Body of pancreas (tissue), 4 donors: ENCODE measurements at places on chromosomes 5 and 9. TPM values are rescaled to one million over a fixed set of nuclear protein-coding genes. Genes with fewer than 3 reads are reported as not detected.

DNA sequence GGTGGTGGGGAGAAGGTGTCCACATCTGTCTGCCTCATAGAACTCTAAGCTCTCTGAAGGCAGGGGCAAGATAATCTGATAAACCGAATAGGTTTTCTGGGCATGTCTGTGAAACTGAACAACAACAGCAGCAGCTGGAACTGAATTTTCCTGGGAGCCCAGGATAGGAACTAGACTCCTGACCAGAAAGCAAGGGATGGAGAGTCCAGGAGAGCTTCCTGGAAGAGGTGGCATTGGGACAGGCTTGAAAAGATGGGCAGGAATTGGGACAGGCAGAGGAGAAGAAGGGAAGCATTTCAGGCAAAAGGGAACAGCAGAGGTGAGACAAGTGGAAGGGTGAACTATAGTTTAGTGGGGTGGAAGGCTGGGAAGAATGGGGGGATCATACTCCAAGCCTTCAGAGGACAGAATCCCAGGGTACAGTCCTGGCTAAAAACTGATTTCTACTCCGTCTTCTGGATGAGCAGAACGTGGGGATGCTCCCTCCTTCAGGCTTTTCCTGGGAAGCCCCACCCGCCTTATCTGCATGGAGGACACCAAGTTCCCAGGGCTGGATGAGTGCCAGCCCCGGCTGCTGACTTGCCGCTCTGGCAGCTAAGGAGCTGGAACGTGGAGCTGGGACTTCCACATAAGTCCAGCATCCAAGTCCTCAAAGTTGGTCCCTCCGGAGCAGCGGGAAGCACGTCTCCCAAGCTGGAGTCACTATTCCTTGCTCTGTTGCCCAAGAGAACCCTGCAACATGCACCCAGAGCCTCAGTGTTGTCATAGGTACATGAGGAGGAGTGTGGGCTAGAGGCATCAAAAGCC, 13.9 kb upstream of the KIF12 start:
- DNase-seq, result peak; percentile 55

Gene SUSD3
- not detected for total RNA-seq

GRCh38 chr9:37700900-37701299, 50.1 kb downstream of the FRMPD1 start:
- no peak for DNase-seq

- DNase-seq, result no peak
These were observed 1967.0 kb upstream of the CDH9 start for GRCh38 chr5:29005386-29005785.

Gene CCDC152
- total RNA-seq, result 1.3 TPM

Gene LRRC70
- total RNA-seq, result 0.99 TPM

- DNase-seq, result no peak
These were observed 63.6 kb downstream of the MAN2A1 start for GRCh38 chr5:109753279-109753678.

DNA sequence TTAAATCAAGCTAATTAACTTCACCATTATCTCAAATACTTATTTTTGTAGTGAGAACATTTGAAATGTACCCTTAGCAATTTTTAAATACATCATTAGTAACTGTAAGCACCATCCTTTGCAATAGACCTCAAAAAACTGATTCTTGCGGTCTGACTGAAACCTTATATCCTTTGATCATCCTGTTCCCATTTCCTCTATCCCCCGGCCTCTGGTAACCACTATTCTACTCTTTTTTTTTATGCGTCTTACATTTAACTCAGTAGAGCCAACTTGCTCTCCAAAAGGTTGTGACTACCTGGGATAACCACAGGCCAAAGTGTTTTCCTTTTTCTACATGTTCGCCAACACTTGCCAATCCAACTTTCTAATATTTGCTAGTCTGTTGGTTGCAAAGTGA, 106.1 kb downstream of the IRX1 start:
- DNase-seq, result no peak

DNA sequence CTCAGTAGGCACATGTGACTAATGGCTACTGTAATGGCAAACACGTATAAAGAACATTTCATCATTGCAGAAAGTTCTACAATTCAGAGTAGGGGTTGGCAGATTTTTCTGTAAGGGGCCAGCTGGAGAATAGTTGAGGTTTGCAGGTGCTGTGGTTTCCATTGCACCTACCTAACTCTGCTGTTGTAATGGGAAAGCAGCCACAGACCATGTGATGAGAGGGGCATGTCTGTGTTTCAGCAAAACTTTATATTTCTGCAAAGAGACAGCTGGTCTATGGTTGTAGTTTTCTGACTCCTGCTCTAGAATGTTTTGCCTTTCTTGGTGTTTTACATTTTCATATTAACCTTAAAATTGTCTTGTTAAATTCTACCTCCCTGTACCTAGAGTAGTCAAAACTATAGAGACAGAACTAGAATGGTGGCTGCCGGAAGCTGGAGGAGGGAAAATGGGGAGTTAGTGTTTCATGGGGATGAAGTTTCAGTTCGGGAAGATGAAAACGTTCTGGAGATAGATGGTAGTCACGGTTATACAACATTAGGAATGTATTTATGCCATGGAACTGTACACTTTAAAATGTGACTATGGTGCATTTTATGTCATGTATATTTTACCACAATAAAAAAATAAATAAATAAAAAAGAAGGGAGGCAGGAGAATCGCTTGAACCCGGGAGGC, 44.3 kb downstream of the NUP214 start:
- DNase-seq, result no peak

DNA sequence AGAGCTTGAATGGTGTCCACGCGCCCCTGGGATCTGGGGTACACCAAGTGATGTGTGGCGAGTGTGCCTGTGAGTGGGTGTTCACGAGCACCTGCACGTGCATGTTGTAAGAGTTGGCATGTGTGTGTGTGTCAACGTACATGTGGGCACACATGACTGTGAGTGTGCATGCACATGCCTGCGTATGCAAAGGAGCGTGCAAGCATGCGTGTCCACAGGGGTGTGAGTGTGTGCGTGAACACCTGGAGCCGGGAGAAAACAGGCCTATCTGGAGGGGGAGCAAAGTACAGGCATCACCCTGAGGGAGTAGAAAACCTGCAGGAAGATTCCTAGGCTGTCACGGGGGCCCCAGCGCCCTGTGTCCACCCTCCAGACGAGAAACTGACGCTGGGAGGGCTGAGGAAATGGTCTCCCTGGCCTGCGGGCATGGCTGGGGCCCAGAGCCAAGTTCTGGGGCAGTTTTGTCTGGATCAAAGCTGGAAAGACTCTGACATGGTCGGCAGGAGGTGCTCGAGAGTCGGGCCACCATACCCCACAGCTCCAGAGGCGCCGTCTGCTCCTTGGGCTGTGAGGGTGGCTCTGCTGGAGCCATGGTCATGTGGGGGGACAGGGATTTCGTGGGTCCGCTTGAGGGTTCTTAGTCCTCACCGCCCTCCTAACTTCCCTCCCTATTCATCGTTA, 31.8 kb downstream of the PTGES start:
- no peak for DNase-seq

DNA sequence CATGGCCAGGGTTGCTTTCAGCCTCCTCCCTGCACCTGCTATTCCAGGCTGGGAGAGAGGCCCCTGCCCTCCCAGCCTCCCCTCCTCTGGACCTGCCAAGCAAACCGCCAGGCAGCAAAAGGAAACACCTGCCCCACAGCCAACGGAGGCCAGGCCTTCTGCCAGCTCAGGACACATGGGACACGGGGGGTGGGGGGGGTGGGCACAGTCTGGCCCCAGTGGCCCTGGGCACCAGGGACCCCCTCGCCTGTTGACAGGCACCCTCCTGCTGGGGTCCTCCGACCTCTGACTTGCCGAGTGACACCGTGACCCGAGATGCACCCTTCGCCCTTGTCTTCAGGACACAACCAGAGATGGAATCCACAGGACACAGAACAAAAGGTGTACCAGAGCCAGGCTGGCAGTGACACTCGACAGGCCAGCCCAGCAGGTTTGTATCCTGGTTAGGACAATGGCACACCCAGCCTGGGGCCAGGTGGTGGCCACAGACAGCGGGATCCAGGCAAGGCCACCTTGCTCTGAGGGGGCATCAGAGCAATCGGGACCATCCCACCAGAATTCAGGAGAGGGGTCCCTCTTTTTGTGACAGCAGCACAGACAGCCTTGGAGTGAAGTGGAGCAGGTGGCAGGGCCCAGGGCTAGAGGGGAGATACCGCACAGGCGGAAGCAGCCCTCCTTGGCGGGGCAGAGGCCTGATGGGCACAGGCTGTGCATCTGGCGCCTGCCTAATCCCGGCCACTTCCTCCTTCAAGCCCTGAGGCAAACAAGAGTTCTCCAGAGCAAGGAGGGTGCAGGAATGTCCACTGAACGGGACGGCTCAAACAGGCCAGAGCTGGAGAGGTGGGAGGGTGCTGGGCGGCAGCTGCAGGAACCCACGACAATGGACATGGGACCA, 1.3 kb upstream of the TMEM210 start:
- no peak for DNase-seq

- no peak for DNase-seq
These were observed 26.2 kb downstream of the UHRF2 start for GRCh38 chr9:6439051-6439703.

- DNase-seq, result no peak
These were observed 39.3 kb upstream of the TNC start for GRCh38 chr9:115157245-115157674.

- DNase-seq, result no peak
These were observed 19.5 kb downstream of the GFPT2 start for GRCh38 chr5:180333661-180334060.

Gene DELE1
- total RNA-seq, result 50.6 TPM

DNA sequence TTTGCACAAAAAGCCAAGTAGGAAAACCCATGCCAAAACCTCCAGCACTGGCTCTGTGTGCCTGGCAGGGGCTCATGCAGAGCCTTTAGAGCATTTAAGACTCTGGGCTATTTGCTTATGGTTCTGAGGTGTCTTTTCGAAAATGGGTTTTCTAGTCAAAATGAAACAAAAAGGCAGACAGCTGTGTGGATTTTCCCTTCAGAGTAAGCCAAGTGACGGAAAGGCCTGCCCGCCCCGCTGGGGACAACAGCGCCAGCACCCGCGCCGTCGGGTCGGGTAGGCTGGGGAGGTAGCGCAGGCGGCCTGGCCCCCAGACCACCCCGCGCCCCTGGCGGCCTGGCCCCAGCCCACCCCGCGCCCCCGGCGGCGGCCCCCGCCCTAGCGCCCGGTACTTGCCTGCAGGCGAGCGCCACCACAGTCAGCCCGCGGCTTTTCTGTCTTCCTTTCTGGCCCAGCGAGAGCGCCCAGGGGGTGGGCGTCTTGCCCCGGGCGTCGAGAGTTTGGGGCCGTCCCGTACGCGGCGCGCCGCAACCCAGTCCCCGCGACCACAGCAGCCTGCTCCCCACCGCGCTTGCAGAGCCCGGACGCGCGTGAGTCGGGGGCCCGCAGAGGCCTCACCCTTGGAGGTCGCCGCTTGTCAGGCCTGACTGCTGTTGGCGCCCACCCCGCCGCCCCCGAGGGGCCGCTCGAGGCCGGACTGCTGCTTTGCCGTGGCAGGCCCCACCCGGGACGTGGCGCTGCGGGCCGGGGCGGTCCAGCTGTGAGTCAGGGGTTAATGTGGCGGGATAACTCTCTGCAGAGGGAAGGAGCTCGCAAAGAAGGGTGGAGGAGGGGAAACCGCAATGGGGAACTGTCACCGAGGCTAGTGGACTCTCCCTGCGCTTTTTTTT, at the start of gene TICAM2:
Gene TICAM2 (minus strand): TSS at position 779 of the 890 bp plus-strand sequence. CDS start 21,223 bp downstream, outside the sequence.
- peak; percentile 57 for DNase-seq

- no peak for DNase-seq
These were observed 201.3 kb downstream of the HSD17B3 start for GRCh38 chr9:96100385-96101300.

Gene OSTF1
- total RNA-seq, result 10.4 TPM

Gene PCDHB7
- total RNA-seq, result 0.52 TPM

DNA sequence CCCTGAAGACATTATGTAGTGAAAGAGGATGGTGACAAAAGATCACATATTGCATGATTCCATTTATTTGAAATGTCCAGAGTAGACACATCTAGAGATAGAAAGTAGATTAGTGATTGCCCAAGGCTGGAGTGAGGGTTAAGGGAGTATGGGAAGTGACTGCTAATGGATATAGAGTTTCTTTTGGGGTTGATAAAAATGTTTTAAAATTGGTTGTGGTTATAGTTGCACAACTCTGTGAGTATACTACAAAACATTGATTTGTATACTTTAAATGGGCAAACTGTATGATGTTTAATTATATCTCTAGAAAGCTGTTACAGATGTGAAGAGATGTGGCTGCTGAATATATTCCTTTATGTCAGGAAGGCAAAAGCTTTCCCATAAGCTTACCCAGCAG, 202.8 kb downstream of the CCDC171 start:
- no peak for DNase-seq

Gene RNF180
- total RNA-seq, result 13.2 TPM

Gene NHP2
- total RNA-seq, result 63.9 TPM

Gene SMIM33
- not detected for total RNA-seq

- no peak for DNase-seq
These were observed 15.7 kb downstream of the SEMA4D start for GRCh38 chr9:89482056-89482851.

DNA sequence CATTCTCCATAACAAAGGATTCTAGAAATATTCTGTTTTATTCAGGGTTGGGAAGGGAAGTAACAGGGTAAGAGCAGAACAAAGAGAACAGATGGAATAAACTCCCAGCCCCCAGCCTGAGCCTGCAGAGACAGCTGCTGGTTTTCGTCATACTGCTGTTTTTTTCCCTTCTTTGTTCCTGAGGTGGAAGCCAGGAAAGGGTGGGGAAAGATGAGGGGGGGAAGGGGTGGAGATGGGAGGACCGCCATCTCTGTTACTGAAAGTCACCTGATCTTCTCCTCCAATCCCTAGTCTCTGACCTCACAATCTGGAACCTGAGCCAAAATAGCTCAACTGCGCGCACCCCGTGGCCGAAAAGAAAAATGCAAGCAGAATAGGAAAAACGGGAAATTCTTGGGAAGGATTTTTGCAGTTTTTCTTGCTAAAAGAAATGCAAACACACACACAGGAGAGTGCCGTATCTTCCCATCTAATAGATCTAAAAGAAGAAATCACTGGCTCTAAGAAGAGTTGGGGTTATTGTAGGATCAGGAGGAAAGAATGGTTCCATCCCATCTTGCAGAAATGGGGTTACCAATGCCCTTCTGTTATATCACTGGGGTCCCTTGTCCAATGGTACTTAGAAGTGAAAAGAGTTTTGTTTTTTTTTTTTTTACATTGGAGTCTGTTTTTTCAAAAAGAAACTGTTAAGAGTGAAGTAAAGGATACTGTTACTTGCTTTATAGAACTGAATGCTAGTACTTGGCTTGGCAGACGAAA, 57.9 kb downstream of the DIAPH1 start:
- peak; percentile 91 for DNase-seq

DNA sequence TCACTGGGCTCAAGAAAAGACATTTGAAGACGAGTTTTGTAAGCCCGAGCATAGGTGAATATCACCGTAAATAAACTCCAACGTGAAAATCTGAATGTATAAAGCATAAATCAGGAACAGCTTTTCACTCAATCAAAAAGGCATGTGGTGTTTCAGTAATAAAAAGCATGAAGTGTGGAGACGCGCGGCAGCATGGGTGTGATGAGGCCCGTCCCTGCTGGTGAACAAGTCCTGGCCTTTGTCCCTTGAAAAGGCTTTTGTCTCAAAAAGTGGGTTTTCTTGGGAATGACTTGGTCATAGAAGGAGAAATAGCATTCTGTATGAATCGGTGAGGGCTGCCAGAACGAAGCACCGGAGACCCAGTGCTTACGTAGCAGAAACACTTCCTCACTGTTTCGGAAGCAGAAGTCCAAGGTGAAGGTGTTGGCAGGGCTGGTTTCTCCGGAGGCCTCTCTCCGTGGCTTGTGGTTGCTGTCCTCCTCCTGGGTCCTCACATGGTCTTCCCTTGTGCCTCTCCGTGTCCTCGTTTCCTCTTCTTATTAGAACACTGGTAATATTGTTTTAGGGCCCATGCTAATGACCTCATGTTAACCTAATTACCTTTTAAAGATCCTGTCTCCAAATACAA, 24.9 kb downstream of the ROPN1L start:
- DNase-seq, result no peak

Gene HEMGN
- not detected for total RNA-seq

Gene STKLD1
- not detected for total RNA-seq

Gene EIF4EBP3
- 7.3 TPM for total RNA-seq
